ENCODE measurements at places on chromosomes 5 and 9.

DNA sequence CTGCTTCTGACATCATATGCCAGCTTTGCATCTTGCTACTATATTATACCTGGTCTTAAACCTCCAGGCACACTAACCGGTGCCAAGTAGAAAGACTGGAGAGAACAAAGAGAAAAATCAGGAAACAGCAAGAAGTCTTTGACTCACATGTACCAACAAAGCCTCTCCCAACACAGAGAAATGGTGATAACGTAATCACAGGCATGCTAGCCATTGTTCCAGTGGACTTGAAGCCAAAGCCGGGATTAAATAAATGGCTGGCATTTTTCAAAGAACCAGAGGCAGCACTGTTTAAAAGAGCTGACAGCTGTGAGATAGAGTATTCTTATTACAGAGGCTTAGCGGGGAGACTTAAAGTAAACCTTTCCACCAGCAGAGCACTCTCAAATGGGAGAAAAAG lies 148.4 kb upstream of the NFIL3 start:
- DNase-seq, result no peak

DNA sequence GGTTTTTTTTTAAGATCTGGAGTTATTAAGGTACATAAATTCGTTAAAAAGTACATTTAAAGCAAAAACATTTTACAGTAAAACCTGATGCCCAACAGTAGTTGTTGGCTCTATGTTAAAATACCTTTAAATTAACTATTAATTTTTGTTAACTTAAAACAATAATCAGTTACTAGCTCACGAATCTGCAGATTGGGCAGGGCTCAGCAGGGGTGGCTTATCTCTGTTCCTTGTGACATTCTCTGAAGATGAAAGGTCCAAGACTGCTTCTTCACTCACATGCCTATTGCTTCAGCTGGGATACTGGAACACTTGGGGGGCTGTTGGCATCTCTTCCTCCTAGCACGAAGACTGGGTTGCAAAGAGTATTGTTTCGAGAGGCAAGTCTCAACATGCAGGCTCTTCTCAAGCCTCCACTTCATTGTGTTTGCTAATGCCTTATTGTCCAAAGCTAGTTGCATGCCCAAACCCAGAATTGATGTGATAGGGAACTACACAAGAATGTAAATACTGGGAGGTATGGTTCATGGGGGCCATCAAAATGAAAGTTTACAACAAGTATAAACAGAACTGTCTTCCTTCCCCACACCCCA lies 46.6 kb downstream of the MAP3K1 start:
- DNase-seq, result no peak

GRCh38 chr9:120662513-120662912 lies 51.8 kb downstream of the MEGF9 start:
- DNase-seq, result no peak

GRCh38 chr9:85237478-85237877 lies 504.3 kb downstream of the AGTPBP1 start:
- peak; percentile 64 for DNase-seq

DNA sequence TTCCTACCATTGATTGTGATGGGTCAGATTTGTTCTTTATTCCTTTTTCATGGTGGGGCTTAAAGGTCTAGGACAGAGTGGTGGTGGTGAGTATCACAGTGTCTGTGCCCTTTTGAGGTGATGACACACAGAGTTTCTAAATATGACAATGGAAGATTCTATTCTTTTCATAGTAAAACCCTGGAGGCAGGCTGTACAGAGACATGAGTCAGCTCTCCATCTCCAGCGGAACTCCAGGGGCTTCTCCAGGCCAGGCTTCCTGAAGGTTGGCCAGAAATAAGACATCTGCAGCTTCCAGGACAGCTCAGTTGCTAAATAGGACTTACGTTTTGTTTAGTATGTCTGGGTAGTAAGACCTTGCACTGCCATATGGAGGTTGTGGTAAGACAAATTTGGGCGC lies 229.5 kb downstream of the CD180 start:
- peak; percentile 64 for DNase-seq

GRCh38 chr5:18050345-18050744 lies 416.1 kb downstream of the TAF11L14 start:
- DNase-seq, result no peak

GRCh38 chr9:107397076-107398044 lies 92.2 kb downstream of the KLF4 start:
- DNase-seq, result peak; percentile 95

DNA sequence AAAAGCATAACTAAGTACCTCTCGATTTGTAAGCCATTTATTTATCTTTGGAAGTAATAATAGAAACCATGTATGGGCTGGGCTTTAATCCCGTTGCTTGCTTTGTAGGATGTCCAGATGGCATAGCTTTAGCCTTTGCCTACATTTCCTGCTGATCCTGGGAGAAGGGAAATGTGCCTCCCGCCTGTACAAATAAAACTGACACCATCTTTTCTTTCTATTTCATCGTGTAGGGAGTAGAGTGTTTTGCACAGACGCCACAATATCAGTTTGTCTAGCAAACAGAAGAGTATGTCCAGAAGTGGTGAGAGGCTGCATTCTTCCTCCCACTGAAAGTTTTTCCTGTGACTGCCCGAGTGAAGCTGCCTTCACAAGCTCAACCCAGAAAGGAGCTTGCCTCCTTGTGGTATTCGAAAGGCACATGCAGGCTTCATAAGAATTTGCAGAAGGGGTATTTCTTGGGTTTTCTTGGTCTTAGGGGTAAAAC lies 24.7 kb upstream of the TJP2 start:
- DNase-seq, result peak; percentile 61

DNA sequence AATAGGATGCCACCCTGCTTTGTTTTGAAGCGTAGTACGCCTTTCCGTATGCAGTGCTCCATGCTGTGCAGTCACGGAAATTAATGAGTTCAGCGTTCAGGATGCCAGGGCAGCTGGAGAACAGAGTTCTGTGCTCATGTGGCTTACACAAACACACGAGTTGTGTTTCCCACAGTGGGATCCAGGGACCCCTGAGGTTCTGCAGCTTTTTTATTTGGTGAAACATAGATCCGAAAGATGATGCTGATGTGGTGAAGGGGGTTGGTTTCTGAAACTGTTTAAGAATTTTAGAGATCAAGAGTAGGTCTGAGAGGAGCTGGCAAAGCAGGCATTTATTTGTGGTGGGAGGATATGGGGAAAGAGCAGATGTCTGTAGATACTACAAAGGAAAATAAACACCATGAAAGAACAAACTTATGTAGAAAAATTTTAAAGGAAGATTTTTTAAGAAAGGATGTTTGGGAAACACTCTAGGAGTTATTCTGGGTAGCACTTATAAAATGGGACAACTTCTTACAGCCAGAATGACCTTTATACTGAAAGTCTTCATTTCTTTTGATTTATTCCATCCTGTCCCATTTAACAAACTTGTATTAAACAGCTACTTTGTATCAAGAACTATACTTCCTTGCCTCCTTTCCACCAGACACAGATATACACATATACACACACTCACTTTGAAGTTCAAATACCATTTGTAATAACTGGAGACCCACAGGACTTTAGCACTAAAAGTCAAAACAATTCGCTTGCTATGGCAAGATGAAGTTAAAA lies 52.7 kb downstream of the ITGA1 start:
- DNase-seq, result peak; percentile 66

DNA sequence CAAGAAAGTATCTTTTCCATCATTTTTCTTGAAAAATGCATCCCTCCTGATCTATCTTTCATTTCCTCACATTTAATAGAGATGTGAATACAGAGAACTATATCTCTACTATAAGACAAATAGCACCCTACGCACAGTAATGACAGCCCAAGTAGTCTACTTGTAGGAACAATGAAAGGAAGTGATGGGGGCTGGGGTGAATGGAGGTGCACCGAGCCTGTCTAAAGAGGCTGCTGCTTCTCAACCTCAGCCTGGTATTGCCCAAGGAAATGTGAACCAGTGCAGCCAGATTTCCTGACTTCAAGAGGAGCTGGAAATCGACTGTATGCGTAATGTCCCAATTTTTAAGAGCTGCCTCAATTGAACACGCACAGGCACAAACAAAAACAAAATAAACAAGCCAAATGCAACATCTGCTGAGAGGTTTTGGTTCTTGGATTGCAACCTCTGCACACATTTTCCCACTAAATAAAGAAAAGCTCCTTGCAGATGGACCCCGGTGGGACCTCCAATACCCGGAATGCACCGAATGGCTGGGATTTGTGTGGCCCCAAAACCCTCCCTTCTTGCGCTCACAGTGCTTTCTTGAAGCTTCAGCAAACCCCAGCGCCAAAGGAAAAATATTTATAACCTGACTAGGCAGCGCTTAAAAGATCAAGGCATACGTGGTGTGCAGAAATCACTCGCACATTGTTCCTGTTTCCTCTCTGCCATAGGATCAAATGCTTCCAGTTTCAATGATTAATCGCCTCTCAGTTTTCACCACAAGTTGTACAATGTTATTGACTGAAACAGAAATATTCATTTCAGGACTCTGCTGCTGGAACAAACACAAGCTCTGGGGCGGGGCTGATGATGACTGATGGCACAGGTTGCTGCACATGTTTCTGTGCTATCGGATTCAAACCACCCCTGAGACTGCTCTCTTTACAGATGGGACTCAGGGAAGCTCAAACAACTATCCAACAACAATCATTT lies 68.3 kb downstream of the KCNIP1 start:
- DNase-seq, result no peak

GRCh38 chr5:34040472-34040871 lies 2.5 kb downstream of the C1QTNF3 start:
- no peak for DNase-seq

DNA sequence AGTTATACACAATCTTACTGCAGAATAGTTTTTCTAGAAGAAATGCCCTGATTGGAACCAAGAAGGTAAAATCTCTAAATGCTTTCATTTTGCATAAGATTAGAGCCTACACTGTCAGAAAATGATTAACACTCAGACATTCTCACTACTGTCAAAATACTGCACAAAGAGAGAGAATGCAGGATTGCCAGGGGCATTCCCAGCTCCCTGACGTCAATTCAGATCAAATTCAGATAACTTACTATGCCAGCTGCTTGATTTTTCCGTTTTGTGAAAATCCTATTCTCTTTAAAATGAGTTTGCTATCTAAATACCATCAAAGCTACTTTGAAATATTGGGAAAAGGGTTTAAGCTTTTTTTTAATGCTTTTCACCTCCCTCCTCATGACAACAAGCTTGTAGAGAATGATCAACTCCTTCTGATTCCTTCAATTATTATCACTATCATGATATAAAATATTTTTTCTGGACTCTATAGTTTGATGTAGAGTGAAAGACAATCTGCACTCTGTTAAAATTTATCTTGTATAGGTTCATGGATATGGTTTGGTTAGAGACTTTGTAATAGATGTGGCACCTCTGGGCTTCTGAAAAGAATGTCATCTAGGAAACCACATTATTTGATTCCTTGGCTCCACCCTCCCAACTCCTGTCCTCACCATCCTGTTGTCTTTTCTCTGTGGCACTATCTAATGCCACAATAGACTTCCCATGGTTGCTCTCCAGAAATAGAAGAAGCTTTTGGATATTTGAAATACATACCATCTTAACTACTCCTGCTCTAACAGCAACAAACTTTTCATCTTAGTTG lies 407.7 kb downstream of the PDE4D start:
- no peak for DNase-seq

DNA sequence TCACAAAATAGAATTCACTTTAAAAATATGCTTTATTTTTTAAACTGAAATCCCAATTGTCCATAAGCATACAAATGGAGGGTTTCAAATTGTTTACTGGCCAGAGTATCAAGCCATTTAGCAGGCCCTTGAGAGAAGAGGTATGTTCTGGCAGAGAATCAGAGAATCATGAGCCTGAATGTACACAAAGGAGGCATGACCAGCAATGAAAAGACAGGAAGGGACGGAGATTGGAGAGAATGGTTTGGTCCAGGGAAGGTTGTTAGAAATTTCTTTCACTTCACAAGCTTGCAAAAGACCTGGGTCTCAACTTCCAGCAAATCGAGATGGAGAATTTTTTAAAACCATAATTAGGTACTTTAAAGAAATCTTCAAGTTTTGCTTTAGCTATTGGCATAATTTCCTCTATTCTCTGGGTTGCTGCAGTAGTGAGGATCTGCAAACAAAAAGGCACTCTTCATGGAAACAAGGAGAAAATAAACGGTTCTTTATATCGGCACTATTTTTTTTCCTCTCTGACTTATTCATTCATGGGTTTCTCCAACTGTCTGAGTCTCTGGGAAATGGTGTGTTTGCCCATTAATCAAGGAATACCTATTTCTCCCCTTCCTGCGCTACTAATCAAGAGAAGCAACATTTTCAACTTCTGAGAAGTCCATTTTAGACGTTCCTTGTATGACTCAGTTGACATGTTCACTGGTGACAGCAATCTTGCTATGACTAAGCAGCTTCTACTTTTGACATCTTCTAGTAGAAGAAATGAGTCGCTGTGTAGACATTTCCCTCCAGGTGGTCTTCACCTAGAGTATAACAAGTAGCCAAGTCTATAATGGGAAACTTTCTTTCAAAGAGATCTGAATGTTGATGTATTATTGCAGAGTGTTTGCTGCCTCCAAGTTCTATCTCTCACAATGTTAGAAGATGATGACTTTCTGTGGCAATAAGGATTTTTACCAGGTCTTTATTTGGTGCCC lies 23.1 kb upstream of the ERCC6L2 start:
- no peak for DNase-seq
